ENCODE measurements at places on chromosomes 7 and 10.

GRCh38 chr10:124059551-124059950 is 33.8 kb downstream of the CHST15 start:
- no peak for DNase-seq

GRCh38 chr10:43685744-43686143 is 37.1 kb upstream of the ZNF32 start:
- no peak for DNase-seq

GRCh38 chr10:59287587-59288255 is 74.6 kb downstream of the FAM13C start:
- no peak for DNase-seq

- no peak for DNase-seq
Observed at GRCh38 chr10:7230951-7231350, 179.9 kb downstream of the SFMBT2 start.

DNA sequence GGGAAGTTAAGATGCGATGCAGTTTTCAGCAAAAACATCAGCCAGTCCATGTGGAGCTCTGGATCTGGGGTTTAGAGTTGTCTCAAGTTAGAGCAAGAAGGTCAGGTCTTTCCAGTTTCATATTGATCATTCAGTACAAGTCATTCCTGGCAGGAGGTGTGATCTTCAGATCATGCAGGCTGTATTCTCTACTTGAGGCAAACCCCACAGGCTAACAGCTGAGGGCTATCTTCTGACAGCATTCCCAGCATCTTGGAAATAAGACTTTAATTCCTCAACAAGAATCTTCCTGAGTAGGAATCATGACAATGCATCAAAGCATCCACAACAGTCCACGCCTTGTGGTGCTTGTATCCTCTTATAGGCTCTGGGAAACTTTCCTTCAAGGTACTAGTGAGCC is 94.9 kb upstream of the ZNF438 start:
- DNase-seq = no peak
